KG1 (cell line): ENCODE measurements at places on chromosomes 3 and 15.

DNA sequence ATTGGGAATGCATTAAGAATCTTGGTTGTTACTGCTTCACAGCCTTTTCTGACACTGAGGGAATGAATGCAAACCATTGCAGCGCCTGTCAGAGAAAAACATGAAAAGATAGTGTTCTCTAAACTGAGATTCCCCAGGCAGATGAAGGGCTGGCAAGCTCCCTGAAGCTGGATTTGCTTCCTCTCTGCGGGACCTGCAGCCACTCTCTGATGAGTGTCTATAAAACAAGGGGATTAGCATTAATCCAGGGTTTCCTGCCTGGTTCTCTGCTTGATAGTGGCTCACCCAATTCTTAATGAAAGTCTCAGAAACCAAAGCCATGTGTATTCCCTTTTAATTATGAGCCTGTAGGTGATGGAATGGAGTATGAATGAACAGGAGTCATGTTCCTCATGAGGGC is 344.3 kb upstream of the UMPS start:
- DNase-seq = no peak

DNA sequence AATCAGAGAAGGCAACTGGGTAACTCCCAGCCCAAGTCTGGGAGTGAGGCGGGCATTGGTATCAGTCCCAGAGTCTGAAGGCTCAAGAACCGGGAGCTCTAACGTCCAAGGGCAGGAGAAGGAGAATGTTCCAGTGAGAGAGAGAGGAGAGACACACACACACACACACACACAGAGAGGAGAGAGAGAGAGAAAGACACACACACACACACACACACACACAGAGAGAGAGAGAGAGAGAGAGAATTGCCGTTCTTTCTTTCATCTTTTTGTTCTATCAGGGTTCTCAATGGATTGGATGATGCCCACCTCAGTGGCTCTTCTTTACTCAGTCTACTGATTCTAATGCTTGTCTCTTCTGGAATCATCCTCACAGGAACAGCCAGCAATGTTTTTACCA is 57.0 kb downstream of the NR1D2 start:
- DNase-seq = no peak

GRCh38 chr3:195868336-195868865 is 40.0 kb downstream of the TNK2 start:
- DNase-seq = no peak

- no peak for DNase-seq
Measured at GRCh38 chr3:154729741-154730140, 299.8 kb upstream of the GPR149 start.

DNA sequence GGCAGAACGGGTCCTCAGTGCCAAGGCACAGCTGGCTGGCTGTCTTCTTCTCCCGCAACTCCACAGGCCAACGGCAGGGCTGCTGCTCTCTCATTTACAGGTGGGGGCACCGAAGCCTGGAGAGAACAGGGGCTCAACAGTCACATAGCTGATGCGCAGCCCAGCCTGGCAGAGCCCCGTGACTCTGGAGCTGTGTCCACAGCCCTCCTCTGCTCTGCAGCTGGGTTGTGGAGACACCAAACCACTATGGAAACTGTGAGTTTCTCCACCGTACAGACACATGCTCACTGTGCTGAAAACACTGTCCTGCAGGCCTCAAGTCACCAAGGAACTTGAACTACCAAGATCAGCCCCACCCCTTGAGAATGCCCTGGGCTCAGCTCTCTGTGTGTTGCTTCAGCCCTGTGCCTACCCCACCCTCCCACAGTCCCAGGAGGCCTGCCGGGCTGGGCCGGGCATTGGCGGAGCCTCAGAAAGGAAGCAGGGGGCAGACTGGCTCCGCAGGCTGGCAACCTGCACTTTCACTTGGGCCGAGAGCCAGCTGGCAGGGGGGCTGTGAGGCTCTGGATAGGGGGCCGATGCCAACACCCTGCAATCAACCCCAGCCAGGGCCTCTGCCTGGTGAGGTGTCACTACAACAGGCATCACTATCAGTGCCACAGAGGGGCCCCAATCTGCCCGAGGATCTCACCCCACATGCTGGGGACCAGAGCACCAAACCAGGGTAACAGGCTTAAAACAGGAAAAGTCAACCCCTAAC is 113.7 kb upstream of the RPL32 start:
- DNase-seq = no peak

- no peak for DNase-seq
Measured at GRCh38 chr3:132628157-132628556, 31.1 kb downstream of the ACKR4 start.

DNA sequence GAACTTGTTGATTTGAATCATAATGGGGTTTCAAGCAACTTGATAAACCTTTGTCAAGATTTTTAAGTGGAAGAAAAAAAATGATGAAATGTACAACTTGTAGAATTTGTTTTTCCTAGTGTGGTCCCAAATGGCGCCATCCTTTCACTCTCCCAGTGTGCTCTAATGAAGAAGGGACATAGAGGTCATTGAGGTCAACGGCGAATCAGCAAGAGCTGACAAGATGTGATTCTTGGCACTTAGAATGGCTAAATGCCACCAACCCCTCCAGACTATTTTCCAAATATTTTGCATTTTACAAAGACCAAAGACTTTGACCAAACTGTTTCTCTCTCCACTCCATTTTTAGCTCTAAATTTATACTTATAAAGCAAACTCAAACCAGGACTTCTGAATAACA is 320.2 kb upstream of the MME start:
- no peak for DNase-seq

GRCh38 chr15:56931639-56932508 is 13.4 kb downstream of the TCF12 start:
- DNase-seq = no peak

DNA sequence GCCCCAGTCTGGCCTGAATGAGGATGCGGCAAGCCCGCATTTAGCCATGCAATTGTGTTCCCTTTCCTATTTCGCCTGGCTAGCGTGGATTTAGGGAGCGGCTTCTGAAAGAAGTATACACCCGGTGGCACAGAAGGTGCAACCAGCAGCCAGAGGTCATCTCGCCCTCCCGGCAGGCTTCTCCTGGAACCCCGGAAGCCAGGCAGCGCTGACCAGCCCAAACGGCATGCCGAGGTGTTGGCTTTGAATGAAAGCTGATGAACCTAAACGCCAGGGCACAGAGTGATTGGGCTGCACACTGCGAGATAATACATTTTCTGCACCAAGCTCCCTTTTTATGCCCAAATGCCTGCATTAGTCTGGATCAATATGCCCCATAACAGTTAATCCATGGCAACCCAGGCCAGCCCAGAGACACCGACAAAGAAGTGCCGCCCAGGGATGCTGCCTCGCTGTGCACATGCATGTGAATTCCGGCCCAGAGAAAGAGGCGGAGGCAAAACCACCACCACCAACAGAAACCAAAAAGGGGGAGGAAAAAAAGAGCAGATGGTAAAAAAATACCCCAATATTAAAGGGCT is 1.4 kb downstream of the SRGAP3 start:
- DNase-seq = no peak

DNA sequence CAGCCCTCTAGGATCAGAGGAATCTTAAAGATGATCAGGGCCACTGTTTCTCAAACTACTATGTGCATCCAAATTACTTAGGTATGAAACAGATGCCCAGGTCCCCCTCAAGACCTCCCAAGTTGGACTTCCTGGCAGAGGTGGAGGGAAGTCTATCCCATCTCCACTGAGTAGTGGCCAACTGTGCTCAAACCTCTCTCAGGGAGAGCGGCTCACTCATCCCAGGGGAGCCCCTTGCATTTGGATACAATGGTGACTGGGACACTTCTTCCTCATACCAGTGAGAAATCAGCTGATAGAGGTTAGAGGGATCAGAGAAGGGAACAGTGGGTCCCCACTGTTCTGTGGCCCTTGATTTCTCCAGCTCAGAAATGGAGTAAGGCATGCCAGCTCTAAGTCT is 8.7 kb upstream of the WNT7A start:
- DNase-seq = no peak

DNA sequence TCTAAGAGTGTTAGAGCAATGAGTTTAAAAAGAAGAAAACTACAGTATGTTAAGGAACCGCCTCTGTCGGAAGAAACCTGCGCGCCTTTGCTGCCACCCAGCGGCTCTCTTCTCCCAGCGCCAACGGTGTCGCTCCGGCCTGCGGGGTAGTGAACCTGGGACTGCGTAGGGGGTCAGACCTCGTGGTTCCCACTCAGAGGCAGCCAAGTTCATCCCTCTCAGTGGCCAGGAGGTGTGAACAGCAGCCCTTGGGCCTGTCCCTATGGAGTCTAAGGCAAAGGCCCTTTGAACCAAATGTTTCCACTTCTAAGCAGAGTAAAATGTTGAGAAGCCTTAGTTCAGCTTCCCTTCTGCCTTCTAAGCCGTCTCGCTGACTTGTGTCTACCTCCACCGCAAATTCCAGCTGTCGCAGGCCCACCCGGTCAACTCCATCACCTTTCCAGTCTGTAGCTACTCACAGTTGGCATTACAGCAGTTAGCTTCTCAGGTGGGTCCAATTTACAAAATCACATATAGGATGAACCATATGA is 980 bp upstream of the RAB27A start:
- DNase-seq = peak; percentile 77

- DNase-seq = no peak
Measured at GRCh38 chr3:30680789-30681648, 74.6 kb downstream of the TGFBR2 start.

- DNase-seq = no peak
Measured at GRCh38 chr3:187186801-187187421, 10.4 kb upstream of the RTP1 start.

DNA sequence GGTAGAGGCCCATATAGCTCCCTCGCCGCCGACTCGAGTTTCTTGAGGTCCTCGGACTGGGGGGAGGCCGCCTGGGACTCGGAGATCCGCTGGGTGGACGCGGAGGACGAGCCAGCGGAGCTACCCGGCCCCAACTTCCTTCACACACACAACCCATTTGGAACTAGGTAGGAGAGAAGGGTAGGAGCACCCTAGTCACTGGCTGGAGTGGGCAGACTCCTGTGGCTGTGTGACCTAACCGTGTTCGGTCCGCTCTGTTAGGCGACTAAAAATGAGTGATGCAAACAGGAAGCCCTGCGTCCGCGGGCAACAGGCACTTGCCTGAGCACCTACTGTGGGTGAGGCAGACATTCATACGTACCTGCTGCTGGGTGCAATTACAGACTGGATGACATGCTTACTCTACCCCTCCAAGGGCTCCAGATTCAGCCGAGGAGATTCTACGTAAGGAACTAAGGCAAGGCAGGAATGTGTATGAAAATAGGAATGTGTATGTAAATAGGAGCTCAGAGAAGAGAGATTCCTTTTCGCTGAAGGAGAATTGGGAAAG is 4.6 kb upstream of the SIN3A start:
- DNase-seq = no peak

GRCh38 chr3:190064112-190064511 is 56.6 kb downstream of the P3H2 start:
- DNase-seq = no peak

GRCh38 chr3:152253514-152253913 is 15.2 kb upstream of the MBNL1 start:
- no peak for DNase-seq

- DNase-seq = no peak
Measured at GRCh38 chr15:89163271-89164055, 57.9 kb downstream of the RLBP1 start.

GRCh38 chr3:51997935-51998596 is 2.4 kb upstream of the RPL29 start:
- DNase-seq = no peak

DNA sequence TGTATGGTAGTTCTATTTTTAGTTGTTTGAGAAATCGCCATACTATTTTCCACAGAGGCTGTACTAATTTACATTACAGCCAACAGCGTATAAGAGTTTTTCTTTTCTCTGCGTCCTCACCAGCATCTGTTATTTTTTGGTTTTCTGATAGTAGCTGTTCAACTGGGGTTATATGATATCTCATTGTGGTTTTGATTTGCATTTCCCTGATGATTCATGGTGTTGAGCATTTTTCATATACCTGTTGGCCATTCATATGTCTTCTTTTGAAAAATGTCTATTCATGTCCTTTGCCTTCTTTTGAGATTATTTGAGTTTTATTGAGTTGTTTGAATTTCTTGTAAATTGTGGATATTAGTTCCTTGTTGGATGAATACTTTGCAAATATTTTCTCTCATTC is 114.6 kb downstream of the LRRK1 start:
- no peak for DNase-seq

DNA sequence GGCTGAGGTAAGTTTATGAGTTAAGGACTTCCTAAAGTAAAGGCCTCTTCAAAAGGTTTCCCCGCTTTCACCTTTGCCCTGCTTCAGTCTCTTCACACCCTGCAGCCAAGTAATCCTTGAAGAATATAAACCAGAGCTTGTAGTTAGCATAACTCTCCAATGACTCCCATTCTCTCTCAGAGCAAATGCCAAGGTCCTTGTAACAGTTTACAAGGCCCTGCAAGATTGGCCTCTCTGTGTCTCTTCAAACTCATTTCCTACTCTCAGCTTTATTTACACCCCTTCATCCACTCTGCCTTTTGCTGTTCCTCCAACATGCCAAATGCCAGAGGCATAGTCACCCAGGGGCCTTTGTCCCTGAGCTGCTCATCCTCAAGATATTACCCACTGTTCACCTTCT is 60.5 kb upstream of the MME start:
- no peak for DNase-seq

GRCh38 chr3:23202203-23202920 is 765 bp upstream of the UBE2E2 start:
- no peak for DNase-seq

- no peak for DNase-seq
Measured at GRCh38 chr15:26295336-26296085, 432.4 kb upstream of the ATP10A start.

DNA sequence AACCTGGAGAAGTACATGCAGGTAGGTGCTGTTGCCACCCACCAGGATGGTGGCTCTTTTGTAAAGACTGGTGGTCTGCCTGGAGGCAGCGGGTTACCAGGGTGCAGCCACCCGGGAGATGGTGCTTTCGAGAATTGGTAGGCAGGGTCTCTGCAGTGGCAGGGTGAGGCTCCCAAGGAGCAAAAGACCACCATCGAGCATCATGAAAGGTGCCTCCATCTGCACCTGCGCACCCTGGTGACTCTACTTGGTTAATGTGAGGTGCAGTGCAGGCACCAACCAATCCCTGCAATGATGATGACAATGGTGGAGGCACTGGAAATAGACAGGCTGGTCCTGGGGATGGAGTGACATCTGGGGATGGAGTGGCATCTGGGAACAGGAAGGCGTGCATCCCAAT is 236.7 kb downstream of the ADAMTS17 start:
- DNase-seq = no peak

GRCh38 chr15:80779658-80780415 is 667 bp downstream of the CEMIP start:
- no peak for DNase-seq
